ENCODE measurements at places on chromosomes 13 and 19.

GRCh38 chr13:33744589-33745369 is 73.2 kb upstream of the RFC3 start:
- DNase-seq, result no peak

GRCh38 chr19:2294687-2295335 is 12.8 kb upstream of the PEAK3 start:
- DNase-seq, result no peak

- no peak for DNase-seq
Measured at GRCh38 chr13:27053902-27054595, 117.6 kb downstream of the USP12 start.

DNA sequence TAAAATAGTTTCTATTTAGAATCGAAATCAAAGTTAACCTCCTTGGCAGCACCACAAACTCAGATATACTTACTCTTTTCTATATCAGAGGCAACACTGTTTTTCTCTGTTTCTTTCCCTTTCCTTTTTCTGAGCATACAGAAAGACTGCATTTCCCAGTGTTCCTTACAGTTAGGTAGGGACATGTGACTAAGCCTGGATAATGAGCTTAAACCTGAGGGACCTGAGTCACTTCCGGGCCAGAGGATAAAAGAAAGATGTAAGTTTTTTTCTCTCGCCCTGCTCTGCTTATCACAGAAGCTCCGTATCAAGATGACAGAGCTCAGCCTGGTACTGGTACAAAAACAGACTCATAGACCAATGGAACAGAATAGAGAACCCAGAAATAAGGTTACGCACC is 531.9 kb downstream of the KLF12 start:
- no peak for DNase-seq

DNA sequence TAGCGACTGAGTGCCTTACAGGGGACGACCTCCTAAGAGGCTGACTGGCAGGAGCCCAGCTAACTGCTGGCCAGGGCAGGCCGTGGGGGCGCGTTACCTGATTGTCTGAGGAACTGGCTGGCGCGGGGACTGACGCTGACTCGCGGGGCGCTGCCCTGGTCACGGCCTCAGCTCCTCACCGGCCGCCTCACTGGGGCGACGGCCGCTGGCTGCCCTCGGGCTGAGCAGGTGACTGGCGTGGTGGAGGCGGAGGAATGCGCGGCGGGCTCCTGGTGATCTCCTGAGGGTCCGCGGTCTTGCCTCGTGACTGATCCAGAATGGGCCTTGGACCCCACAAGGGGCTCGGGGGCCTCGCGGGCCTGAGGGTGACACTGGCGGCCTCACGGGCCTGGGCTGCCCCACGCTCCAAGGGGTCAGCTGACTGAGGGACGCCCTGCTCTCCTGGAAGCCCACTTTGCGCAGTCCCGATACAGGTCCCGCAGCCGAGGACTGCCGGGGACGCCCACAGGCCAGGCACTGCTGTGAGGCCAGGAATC is 39.3 kb downstream of the SIGLEC7 start:
- DNase-seq, result no peak

DNA sequence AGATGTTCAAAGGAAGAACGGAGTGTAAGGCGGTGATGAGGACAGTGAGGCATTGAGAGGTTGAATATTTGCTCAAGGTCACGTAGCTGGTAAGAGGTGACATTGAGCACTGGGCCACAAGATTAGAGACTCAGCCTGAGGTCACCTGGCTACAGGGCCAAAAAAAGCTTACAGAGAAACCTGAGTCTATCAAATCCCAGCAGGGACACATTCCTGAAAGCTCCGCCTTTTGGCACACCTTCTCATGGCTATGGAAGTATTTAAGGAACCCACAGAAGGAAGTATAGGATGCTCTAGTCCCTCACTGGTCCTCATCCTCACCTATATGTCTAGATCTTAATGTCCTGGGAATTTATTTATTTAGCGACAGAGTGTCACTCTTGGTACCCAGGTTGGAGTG is 17.4 kb downstream of the ZNF586 start:
- no peak for DNase-seq

DNA sequence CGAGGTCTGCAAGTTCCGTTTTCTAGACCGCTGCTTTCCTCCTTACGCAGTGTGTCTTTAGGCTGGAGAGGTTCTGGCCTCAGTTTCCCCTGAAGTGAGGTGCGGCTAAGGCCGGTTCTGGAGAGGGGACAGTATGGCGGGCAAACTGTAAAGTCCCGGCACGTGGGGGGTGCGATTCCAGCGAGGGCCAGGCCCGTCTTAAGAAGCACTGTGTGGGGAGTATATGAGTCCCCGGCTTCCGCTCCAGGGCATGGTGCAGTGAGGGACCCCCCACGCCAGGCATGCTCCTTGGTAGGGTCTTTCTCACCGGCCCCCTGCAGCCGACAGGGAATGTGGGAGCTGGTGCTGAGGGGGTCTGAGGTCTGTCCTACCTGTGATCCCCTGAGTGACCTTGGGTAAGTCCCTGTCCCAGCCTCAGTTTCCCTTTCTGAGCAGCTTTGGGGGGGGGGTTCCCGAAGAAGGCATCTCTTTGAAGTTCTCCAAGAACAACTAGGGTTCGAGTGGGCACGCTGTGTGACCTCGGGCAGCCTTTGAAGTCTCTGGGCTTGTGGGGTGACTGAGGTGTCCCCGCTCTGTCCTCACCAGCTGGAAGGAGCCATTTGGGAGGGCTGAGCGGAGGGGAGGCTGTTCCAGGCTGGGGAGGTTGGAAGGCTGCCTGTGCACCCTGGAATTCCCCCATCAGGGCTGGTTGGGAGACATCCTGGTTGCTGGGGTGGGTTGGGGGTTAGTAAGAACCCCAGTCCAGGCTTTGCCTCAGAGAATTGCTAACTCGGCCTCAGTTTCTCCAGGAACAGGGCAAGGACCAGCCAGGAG is 1.5 kb downstream of the NFIC start:
- no peak for DNase-seq

- DNase-seq, result no peak
Measured at GRCh38 chr13:50844084-50844875, 788 bp upstream of the DLEU7 start.

DNA sequence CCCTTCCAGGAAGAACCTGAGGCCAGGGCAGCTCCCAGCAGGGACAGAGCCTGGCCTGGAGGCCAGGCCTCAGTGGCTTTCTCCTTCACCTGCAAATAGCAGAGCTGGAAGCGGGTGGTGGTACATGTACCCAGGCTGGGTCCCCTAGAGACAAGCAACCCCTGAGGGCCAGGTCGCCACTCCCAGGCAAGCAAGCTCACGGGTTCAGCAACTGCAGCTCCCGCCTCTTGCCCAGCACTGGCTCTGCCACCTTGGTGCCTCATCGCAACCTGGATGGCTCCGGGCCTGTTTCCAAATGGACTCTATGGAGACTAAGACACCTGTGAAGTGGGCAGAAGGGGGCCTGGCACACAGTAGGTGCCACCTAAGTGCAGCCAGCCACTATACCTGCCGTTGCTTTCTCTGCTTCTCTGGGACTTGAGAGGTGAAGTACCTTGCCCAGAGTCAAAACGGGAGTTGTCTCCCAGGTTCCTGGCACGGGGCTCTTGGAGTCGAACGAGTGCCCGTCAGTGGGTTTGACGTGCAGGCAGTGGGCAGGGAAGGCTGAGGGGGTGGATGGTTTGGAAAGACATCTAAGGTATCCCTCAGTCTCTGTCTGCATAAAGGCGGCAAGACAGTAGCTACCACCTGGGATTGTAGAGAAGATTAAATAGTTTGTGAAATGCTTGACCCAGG is 2.4 kb upstream of the PLPP2 start:
- DNase-seq, result no peak

- no peak for DNase-seq
Measured at GRCh38 chr13:48401480-48401879, 11.4 kb downstream of the LPAR6 start.

- DNase-seq, result no peak
Measured at GRCh38 chr13:58324161-58324560, 692.6 kb downstream of the PCDH17 start.

- DNase-seq, result no peak
Measured at GRCh38 chr19:16536130-16536529, 6.1 kb downstream of the CHERP start.

- DNase-seq, result no peak
Measured at GRCh38 chr13:33797622-33798021, 20.3 kb upstream of the RFC3 start.

- no peak for DNase-seq
Measured at GRCh38 chr19:46992699-46993535, 26.7 kb upstream of the NPAS1 start.

DNA sequence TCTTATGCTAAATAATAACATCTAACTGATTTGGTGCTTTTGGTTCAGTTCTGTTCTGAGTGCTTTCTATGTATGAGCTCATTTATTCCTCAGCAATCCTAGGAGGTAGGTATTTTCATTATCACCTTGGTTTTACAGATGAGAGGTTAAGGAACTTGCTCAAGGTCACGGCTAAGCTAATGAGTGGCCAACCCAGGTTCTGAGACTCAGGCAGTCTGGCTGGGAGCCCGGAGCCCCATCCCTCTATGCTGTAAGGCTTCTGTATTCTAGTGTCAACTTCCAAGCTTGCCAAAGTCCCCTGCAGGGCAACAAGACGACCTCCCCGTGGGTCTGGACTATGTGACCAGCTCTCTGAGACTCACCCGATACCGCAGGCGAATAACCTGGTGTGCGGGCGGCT is 60.5 kb downstream of the PARP4 start:
- no peak for DNase-seq

DNA sequence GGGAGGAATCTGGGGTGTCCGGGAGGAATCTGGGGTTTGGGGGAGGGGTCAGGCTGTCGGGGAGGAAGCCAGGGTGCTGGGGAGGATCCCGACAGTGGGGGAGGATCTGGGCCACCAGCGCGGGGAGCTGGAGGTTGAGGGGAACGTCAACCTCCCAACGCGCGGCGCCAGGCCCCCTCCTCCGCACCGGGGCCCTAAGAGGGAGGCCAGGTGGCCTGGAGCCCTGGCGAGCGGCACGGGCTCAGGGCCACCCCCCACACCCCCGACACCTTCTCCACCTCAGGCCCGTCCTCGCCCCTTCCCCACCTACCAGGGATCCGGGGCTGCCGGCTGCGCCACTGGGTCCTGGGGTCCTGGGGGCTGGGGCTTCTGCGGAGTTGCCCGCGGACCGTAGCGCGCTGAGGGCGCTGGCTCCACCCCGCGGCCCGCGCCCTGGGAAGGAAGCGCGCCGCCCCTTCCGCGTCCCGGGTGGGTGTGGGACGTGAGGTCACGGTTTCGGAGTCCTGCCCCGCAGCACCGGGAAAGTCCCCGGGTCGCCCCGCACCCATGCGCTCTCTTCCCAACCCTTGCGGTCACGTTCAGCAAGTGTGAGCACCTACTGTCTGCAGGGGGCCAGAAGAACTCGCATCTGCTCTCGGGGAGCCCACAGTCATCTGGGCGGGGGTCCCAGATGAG is at the start of gene TICAM1:
TICAM1 (minus strand) TSS at position 409 of the 675 bp plus-strand sequence. CDS start 13,335 bp downstream, outside the sequence.
- no peak for DNase-seq

GRCh38 chr13:97352815-97353214 is 81.2 kb upstream of the RAP2A start:
- no peak for DNase-seq

DNA sequence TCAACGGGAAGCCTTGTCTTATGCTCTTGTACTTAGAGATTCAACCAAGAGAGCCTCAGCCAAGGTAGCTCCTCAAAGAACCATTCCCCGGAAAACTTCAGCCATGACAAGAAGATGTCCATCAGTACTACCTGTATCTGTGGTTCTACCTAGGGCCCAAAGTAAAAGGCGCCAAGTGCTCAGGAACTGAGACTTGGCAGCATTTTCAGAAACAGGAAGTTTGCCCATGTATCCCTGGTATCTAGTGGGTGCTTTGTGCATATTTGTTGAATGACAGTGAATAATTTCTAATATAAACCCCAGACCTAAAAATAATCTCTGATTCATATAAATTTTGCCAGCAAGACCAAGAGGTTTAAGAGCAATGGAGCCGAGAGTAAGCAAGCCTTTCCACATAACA is 7.2 kb downstream of the FAM216B start:
- no peak for DNase-seq

- DNase-seq, result no peak
Measured at GRCh38 chr13:57932061-57932460, 300.5 kb downstream of the PCDH17 start.

DNA sequence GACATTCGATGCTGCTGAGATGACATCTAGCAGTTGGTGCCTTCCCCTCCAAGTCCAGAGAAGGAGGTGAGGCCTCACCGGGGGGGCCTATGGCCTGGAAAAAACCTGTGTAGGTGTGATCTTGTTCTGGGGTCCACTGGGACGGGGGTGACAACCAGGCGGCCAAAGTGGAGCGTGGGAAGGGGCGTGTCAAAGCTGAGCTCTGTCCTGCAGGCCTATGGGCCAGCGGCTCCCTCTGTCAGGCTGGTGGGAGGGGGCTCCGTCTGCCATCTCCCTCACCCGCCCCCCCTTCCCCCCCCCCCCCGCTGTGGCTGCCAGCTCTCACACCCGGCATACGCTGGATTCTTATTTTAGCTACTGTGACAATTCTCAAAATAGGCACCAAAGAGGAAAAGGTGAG is 56.7 kb upstream of the UQCRFS1 start:
- no peak for DNase-seq

- DNase-seq, result no peak
Measured at GRCh38 chr13:101996954-101997353, 404.9 kb downstream of the FGF14 start.

- DNase-seq, result no peak
Measured at GRCh38 chr13:76936763-76937162, 11.5 kb upstream of the ACOD1 start.
